ENCODE measurements at places on chromosomes 16 and 17.
A peak's percentile ranks its signal among the peaks of the same experiment; 100 is the strongest.

DNA sequence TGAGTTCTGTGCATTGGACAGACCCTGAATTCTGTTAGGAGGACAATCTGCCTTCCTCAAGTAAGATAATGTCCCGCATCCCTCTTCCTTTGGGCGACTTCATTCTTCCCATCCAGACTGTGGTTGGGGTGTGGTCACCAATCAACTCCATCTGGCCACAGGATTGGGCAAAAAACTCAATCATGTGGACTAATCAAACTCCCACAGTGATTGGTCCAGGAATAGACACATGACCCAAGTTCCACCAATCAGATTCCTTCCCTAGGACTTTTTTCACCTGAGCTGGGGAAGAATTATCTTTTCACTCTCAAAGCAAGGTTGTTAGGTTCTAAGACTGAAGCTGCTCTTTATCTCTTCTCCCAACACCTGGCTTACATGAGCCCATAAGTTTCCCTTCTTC lies 13.2 kb upstream of the NKD1 start:
- no peak for DNase-seq

DNA sequence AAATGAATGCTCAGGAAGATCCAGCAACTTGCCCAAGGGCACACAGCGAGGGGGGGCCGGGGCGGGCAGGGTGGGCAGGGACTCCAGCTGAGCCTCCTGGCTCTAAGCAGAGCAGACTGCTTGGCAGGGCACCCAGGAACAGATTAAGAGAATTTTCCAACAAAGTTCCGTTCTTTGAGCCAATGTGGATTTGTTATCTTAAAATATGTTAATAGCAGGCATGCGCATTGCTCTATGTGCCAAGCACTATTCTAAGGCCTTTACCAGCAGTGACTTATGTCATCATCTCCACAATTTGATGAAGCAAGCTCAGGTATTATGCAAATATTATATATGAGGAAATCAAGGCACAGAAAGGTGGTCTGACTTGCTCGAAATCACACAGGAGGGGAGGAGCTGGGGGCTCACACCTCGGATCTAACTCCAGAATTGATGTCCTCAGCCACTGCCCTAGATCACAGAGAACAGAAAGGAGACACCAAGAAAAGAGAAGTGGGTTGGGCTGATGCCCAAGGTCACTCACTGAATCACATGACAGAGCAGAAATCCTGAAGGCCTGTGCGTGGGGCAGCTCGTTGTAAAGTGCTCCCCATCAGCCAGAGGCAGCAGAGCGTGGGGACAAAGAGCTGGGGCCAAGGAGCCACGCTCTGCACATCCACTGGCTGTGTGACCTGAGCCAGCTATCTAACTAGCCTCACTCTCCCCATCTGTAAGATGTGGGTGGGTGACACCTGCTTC lies 23.2 kb upstream of the MEAK7 start:
- no peak for DNase-seq

GRCh38 chr16:84271866-84272265 lies 22.8 kb upstream of the WFDC1 start:
- no peak for DNase-seq

DNA sequence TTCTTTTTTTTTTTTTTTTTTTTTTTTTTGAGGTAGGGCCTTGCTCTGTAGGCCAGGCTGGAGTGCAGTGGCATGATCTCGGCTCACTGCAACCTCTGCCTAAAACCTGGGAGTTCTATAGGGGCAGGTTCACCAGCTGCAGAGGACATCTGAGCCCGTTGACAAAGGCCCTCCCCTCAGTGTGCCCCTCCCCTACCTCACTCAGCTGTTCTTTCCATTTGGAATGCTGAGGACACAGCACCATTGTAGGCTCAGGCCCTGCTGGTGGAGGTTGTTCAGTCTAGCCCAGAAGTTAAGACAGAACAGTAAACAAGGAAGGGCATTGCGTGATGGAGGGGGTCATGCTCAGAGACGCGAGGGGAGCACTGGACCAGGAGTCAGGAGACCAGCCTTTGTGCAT lies 21.8 kb upstream of the KIF19 start:
- DNase-seq: no peak

- no peak for DNase-seq
These were observed 6.2 kb downstream of the GSE1 start for GRCh38 chr16:85619101-85619891.

DNA sequence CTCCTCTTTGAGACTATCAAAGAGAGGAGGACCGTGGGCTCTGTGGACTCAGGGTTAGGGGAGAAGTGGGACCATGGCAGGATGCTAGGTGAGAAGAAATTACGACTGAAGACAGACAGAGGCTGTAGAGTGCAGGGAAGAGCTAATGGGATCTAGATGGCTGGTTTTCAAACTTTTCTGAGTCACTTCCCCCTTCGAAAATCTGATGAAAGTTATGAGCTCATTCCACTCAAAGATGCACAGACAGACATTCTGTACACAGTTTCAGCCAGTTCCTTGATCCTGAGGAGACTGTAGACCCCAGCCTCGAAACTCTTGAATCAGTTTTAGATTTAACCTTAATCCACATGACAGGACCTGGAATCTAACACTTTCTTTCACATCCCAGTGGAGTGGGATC lies 40.7 kb downstream of the RGS9 start:
- no peak for DNase-seq

DNA sequence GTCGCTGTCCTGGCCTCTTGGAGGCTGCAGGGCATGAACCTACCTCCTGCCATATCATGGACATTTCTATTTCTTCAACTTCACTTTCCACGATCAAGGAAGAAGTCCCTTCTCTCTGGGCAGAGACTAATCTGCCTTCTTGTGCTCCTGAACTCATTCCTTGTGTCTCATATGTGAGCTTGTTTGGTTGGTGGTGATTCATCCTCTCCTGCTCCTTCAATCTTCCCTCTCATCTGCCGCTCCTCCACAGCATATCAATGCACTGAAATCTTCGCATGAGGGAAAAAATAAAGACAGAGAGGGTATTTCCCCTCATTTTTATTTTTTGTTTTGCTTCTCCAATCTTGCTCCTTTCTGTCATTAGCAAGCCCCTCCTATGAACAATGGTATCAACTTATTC lies 571.7 kb upstream of the GOT2 start:
- DNase-seq: no peak

- no peak for DNase-seq
These were observed 1.1 kb upstream of the BRCA1 start for GRCh38 chr17:43125967-43126910.

- DNase-seq: no peak
These were observed 88.2 kb downstream of the IRX5 start for GRCh38 chr16:55018881-55019280.

- no peak for DNase-seq
These were observed 4.8 kb downstream of the RPA1 start for GRCh38 chr17:1834380-1835149.

DNA sequence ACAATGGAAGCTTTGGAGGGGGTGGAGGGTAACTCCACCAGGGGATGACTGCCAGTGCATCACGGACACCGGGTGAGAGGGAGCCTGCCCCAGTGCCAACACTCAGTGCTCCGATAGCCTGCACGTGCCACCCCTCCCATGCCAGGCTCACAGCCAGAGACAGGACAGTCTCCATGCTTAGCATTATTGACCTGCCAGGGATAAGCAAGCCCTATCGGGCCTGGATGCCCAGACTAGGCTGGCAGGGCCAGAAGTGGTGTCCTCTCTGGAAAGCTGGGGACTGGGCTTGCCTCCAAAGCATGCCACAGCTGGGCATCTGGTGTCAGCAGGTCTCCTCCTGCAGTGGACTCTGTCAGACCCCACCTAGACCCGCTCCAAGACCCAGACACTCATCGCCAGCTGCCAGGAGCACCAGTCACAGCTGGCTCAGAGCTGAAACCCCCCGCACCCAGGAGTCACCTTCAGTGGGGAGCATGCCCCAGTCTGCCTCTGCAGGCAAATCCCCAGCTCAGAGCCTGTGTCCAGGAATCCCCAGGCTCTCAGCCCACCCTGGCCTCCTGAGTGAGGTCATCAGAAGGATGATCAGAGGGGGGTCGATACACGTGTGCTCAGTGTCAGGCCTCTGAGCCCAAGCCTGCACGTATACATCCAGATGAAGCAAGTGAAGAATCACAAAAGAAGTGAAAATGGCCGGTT lies 1.8 kb upstream of the RHBDF1 start:
- DNase-seq: no peak

DNA sequence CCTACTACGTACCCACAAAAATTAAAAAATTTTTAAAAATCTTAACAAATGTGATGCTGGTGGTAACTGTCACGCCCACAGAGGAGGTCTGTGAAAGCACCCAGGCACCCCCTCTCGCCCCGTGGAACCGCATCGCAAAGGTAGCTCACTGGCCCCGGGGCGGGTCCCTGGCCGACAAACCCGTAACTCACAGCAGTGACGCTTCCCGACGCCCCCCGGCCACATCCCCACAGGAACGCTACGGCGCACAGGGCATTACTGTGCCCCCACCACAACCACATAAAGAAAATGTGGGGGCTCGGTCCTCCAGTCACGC lies 366 bp downstream of the ANKS3 start:
- DNase-seq: no peak

GRCh38 chr17:78951967-78952551 lies 26.9 kb upstream of the TIMP2 start:
- no peak for DNase-seq

GRCh38 chr16:49754495-49755312 lies 101.2 kb downstream of the ZNF423 start:
- no peak for DNase-seq

- no peak for DNase-seq
These were observed 21.2 kb downstream of the SLC39A11 start for GRCh38 chr17:73071066-73071999.

- DNase-seq: no peak
These were observed 94.6 kb upstream of the SMIM36 start for GRCh38 chr17:55605705-55606487.

DNA sequence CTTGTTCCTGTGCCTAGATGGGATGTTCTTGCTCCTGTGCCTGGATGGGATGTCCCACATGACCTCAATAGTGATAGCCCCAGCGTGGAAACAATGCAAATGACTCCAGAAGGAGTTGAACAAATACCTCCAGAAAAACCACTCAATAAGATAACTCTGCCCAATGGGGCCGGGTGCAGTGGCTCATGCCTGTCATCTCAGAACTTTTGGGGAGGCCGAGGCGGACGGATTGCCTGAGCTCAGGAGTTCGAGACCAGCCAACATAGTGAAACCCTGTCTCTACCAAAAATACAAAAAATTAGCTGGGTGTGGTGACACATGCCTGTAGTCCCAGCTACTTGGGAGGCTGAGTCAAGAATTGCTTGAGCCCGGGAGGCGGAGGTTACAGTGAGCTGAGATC lies 15.2 kb upstream of the LITAF start:
- no peak for DNase-seq

GRCh38 chr17:47962901-47963300 lies 5.2 kb upstream of the PRR15L start:
- DNase-seq: no peak

DNA sequence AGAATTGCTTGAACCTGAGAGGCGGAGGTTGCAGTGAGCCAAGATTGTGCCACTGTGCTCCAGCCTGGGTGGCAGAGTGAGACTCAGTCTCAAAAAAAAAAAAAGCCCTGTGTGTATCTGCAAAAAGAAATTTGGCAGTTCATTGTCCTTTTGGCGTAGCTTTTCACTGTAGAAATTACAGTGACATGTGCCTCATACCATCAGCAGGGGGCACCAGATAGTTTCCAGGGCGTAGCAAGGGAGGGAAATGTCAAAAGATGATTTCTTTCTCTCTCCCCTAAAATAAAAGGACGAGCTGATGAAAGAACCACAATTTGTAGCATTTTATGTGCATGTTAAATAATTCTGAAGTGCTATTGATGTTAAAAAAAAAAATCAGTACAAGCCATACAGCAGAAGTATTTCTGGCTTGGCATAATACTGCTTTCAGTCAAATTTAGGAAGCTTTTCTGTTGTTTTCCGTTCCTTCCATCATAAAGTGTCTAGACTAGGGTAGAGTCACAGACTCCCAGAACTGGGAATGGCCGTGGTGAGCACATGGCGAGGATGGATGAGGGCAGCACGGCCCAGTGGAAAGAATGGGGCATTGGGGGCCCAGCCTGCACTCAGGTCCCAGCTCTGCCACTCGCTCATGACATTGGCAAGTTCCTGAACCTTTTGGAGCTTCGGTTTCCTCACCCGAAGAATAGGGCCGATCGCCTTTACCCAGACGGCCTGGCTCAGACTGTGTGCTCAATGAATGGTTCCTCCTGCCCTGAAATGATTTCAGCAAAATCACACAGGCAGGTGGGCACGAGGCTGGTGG lies 59.8 kb upstream of the RPH3AL start:
- peak; percentile 39 for DNase-seq

DNA sequence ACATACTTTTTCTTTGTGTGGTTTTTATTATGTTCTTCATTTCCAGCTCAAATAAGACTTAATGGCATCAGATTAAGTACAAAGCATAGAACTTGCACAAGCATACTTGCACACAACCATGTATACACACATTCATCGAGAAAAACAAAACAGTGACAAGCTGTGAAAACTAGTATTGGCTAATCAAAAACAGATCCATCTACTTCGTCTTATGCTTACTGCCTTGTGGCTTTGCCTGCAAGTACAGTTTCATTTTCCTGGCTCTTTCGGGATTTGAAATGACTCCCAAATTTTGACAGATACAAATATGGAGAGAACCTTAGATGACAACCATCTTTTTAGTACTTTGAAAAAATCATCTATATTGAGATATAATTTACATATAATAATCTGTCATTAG lies 338.3 kb downstream of the BCAS3 start:
- no peak for DNase-seq

DNA sequence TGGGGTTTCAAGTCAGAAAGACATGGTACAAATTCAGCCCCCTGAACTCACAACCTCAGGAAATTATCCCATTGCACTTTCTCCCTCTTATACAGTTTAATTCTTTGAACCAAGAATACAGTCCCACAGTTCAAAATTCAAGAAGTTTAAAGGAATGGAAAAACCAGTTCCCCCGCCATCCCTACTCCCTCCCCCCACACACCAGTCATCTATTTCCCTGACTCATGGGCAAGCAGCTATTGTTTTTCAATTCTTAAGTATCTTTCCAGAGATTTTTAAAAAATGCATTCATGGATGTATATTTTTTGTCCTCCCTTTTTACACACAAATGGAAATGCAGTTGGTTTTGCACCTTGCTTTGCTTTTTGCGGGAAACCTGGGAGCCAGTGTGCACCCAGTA lies 7.3 kb downstream of the SYCE1L start:
- DNase-seq: no peak

DNA sequence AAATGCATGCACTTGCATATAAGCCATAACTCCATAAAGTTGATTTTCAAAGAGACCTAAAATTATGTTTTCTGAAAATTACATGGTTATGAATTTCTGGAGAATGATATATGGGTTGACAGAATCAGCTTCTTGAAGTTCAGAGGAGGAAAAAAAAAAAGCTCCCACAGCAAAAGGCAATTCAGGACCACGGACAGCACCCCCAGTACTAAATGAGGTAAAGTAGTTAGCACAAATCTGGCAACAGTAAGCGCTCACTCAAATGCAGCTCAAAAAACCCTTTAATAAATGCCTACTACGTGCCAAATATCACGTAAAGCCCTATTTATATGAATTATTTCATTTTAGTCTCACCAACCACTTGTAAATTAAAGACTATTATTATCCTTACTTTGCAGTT lies 135.2 kb downstream of the SHISA9 start:
- peak; percentile 35 for DNase-seq
